ENCODE measurements at places on chromosomes 12 and 14.

GRCh38 chr12:75767957-75768356 lies 256.5 kb upstream of the KRR1 start:
- DNase-seq: no peak

DNA sequence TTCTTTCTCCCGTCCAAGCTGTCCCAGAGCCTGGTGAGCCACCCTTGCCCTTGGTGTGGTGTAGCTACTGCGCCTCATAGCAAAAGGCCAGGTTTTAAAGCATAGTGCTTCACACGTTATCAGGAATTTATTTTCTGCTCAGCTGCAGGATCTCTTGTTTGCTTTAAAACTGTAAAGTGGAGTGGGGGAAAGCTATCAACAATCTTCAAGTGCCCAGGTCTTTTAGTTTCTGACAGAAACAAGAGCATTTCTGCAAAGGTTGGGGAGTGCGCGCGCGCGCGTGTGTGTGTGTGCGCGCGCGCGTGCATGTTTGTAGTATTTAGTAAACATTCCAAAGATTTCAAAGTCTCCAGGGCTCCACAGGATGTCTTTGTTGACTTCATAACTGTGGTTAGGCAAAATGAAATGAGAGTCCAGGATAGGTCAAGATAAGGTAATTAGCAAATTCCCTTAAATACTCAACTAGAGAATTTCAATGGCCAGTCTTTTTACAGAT lies 45.5 kb downstream of the EML1 start:
- no peak for DNase-seq

DNA sequence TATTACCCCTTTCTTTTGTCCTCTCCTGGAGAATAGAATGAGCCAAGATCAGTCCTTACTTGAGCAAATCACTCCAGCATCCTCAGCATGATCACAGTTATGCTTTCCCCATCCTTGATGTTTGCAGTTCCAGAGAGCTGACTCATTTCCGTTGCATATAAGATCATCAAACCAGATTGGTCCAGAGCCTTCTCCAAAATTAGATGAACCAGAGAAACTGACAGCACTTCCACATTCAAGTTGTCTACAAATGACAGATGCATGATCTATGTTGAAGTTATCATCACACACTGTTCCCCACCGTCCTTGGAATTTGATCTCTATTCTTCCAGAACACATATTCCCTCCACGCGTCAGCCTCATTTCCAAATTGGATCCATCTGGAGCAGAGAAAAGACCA lies 4.8 kb downstream of the CD163 start:
- peak; percentile 46 for DNase-seq

DNA sequence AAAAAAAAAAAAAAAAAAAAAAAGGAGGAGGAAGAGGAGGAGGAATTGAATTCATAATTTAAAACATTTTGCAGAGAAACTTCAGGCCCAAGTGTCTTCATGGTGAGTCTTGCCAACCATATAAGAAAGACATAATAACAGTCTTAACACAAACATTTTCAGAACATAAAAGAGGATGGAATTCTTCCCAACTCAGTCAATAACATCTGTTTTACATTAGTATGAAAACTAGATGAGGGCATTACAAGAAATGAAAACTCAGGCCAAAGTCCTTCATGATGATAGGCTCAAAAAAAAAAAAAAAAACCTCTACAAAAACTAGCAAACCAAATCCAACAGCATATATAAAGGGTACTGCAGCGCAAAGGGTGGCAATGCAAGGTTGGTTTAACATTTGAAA lies 151.6 kb downstream of the FOXA1 start:
- DNase-seq: no peak

- no peak for DNase-seq
These were observed 98.6 kb downstream of the GPATCH2L start for GRCh38 chr14:76250302-76250701.

DNA sequence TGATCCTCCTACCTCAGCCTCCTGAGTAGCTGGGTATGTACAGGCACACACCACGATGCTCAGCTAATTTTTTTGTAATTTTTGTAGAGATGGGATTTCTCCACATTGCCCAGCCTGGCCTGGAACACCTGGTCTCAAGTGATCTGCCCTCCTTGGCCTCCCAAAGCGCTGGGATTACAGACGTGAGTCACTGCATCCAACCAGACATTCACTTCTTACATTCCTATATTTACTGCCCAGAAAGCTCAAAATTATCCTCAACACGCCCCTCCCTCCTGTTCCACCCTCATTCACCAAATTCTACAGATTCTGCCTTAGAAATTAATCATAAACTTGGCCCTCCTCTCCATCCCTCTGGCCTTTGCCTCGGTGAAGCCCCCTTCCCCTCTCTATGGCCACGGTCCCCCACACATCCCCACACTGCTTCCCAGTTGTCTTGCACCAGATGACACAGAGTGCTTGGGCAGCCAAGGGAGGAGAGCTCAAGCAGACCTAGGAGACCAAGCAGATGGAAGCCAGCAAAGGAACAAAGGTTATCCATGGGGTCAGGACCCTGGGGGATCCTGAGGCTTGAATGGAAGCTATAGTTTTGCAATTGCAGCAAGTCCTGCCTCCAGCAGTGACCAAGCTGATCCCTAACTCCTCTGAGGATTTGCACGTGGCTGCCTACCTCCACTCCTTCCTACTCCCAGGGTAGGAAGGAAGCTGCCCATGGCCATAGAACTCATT lies 213.2 kb upstream of the FOXN3 start:
- no peak for DNase-seq

GRCh38 chr12:115473257-115473956 lies 789.4 kb upstream of the TBX3 start:
- no peak for DNase-seq

GRCh38 chr12:53230108-53230845 lies 1.7 kb downstream of the RARG start:
- DNase-seq: no peak

- DNase-seq: no peak
These were observed 53.6 kb downstream of the LRCOL1 start for GRCh38 chr12:132556801-132557200.

- DNase-seq: peak; percentile 8
These were observed 60.4 kb upstream of the SGPP1 start for GRCh38 chr14:63788011-63788933.

DNA sequence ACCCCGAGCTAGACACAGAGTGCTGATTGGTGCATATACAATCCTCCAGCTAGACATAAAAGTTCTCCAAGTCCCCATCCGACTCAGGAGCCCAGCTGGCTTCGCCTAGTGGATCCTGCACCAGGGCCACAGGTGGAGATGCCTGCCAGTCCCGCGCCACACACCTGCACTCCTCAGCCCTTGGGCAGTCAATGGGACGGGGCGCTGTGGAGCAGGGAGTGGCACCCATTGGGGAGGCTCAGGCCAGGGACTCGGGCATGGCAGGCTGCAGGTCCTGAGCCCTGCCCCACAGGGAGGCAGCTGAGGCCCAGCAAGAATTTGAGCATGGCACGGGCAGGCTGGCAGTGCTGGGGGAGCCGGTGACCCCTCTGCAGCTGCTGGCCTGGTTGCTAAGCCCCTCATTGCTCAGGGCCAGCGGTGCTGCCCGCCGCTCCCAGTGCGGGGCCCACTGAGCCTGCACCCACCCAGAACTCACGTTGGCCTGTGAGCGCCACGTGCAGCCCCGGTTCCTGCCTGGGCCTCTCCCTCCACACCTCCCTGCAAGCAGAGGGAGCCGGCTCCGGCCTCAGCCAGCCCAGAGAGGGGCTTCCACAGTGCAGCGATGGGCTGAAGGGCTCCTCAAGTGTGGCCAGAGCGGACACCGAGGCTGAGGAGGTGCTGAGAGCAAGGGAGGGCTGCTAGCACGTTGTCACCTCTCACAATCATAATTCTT lies 136.7 kb downstream of the PAWR start:
- DNase-seq: no peak

- no peak for DNase-seq
These were observed 1.2 kb upstream of the FBXO33 start for GRCh38 chr14:39433452-39433813.

GRCh38 chr12:111361717-111362576 lies 6.9 kb downstream of the PHETA1 start:
- no peak for DNase-seq

GRCh38 chr14:69263364-69263763 lies 3.4 kb downstream of the GALNT16 start:
- DNase-seq: no peak

Data from lung microvascular endothelial cell (primary cell).